ENCODE measurements at places on chromosomes 12 and 14.

GRCh38 chr12:49496417-49497360 lies 42.1 kb upstream of the KCNH3 start:
- peak; percentile 60 for DNase-seq

- DNase-seq: no peak
Measured at GRCh38 chr12:122862872-122863701, 27.8 kb downstream of the HIP1R start.

GRCh38 chr14:38207377-38207735 lies 348 bp upstream of the SSTR1 start:
- DNase-seq: no peak

DNA sequence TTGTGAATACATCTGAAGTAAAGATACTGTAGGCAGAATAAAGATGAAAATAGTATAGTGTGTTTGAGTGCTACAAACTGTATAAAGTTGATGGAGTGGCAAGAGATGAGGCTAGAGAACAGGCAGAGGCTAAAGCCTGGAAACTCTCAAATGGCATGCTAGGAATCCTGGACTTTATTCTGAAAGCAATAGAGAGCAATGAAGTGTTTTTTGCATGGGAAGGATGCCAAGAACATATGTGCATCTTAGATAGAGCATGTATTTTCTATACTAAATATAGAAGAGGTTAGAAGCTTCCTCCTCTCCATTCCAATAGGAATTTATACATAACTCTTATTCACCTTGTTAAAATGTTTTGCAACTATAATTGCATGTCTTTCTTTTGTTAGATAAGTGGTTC lies 86.3 kb upstream of the TMTC2 start:
- DNase-seq: no peak

DNA sequence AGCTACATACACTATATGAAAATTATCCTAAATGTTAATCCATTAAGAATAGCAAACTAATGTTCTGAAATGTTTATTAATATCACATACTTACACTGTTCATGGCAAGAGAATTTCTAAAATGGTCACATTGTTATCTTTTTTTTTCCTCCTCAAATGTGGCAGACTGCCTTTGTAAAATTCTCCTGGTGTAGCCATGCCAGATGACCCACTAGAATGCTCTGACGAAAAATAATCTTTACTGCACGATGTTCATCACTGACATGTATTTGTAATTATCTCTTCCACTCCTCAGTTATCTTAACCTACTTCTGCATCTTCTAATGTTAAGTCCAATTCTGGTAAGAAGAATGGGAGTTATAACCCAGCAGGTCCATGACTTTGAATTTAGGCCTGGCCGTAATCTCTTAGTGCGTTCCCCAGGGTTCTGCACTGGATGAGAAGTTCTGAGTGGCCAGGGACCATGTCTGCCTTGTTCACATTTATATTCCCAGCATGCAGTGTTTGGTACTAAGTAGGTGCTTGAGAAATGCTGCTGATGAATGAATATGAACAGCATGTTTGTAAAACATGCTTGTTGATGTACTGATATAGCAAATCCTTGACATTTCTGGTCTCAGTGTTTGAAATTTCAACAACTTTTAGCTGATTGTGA lies 46.7 kb downstream of the NOPCHAP1 start:
- DNase-seq: no peak

DNA sequence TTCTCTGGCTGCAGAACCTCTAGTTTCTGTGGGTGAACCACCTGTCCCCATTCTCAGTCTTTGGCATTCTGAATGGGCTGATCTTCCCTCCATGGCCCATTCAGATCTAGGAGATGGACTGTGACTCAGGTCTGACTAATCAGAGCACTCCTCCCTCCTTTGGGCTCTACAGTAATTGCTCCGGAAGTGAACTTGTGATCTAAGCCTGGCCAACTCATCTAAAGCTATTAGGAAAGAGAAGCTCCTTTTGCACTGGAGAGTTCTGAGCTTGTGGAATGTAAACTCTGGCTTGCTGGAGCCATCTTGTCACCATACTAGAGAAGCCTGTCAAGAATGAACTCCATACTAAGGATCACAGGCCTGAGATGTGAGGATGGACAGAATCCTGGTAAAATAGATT lies 168.2 kb downstream of the SUDS3 start:
- no peak for DNase-seq

- no peak for DNase-seq
Measured at GRCh38 chr14:91413547-91414474, 3.8 kb downstream of the CCDC88C start.

DNA sequence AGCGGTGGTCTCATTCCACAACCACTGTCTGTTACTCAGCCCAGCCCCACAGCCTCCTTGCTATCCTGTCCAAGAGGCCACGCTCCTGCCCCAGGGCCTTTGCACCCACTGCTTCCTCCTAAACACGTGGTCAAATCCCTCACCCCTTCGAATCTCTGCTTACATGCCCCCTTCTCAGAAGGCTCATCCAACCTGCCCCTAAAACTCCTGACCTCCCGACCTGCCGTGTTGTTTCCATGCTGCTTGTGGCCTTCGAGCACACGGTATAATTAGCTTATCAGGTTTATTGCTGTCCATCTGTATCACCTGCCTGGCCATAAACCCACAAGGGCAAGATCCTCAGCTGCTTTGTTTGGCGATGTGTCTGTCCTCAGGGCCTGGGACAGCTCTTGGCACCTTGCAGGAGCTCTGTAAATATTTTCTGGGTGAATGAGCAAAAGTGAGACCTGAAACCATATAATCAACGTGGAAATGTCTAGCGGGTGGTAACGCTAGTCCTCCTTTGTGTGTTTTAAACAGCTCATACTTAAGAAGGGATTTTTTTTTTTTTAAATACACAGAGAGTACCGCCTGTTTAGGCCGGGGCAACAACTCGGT lies 36.0 kb downstream of the SCARB1 start:
- no peak for DNase-seq

GRCh38 chr12:26128168-26128567 lies 3.3 kb upstream of the BHLHE41 start:
- DNase-seq: no peak

DNA sequence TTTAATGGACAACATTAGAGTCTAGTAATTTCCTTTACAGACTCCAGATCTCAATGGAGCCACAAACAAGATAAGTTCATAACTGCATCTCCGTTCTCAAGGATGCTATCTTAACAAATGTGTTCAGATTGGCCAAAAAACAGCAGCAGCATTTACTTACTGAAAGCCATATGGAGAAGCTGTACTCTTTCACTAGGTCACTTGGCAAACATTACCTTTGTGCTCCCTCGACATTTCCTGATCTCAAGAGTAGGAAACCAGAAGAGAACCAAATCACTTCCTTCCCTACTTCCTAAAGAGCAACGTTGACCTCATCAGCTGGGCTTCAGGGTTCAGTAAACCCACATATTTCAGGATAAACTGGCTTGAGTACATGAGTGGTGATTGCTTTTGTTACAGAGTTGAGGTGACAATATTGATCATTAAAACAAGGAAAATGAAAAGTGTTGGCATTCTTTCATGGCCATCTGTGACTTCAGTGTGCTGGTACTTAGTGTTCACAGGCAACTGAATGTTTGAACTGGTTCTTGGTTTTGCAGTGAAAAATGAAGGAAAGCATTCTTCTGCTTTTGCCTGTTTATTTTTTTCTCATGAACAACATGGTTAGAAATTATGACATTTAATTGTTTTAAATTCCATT lies 449.6 kb downstream of the TMEM117 start:
- DNase-seq: peak; percentile 26

DNA sequence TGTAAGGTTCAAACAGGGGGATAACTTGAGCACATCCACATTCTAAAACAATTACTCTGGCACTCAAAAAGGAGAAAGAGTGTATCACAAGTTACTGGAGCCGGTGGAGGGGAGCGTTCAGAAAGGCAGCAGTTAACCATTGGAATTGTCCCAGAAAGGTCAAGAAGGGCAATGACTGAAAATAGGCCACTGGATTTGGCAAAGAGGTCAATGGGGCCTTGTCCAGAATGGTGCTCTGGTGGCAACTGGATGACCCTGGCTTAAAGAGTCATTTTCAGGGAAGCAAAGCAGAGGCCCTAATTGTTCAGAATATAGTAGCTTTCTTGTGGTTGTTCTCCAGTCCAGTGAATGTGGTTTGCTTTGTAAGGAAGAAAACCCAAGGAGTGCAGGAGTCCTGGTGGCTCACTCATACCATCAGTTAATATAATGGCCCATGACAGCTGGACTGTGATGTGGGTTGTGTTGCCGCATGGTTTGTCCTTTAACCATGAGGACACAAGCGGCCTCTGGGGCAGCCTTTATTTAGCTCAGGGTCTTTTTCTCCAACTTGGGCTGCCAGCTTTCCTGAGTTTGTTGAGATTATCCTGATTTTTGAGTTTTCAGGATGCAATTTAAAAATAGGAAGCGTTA lies 142.8 kb upstream of the PELI2 start:
- DNase-seq: no peak

DNA sequence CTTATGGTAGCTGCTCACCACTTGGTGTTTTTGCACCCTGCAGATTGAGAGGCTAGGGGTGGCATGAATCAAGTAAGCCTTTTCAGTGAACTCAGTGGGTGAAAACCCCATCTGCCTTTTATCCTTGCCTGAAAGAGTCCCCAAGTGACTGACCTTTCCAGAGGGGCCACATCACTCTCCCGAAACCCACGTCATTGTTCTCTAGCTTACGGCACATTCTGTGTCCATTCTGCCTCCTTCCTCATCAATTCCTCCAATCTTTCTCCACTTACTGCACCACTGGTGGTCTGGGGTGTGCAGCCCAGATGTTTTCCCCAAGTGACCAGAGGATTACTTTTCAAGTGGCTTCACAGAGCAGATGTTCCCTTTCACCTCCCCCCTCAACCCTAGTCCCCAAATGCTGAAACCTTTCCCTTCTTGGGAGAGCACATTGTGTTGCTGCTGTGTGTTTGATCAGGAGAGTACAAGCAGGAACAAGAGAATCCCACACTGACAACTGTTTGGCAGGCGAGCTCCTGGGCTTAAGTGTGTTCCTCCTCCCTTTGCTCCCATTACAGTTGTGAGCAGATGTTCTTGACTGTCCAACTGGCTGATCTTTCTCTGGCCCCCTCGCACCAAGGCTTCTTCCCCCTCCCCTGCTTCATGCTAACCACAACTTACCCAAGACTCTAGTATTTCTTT lies 138.0 kb upstream of the IGF1 start:
- DNase-seq: no peak

DNA sequence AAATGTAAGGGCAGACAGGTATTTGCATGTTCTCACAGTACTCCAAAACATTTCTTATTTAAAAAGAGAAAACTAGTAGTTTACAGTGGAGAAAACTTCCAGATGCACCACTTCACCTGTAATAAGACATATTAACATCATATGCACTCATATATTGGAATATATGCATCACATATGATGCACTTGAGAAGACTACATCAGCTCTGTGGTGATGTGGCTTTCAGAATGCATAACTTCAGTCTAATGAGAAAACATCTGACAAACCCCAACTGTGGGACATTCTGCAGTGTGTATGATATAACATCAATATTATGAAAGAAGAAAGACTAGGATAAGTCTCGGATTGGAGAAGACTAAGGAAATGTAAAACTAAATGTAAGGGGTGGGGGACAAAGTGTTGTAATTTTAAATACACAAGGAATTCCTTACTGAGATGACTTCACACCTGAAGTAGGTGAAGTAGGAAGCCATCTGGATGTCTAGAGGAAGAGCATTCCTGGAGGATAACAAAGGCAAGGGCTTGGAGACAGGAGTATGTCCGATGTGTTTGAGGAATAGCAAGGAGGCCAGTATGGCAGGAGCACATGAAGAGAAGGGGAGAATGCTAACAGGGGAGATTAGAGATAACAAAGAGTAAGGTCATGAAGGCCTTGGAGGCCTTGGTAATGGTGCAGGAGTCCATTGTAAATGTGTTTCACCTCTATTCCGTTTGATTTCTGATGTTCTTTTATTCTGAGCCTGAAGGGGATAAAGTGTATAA lies 49.0 kb downstream of the CNOT2 start:
- no peak for DNase-seq

GRCh38 chr14:104421401-104421821 lies 158.2 kb upstream of the C14orf180 start:
- DNase-seq: no peak

DNA sequence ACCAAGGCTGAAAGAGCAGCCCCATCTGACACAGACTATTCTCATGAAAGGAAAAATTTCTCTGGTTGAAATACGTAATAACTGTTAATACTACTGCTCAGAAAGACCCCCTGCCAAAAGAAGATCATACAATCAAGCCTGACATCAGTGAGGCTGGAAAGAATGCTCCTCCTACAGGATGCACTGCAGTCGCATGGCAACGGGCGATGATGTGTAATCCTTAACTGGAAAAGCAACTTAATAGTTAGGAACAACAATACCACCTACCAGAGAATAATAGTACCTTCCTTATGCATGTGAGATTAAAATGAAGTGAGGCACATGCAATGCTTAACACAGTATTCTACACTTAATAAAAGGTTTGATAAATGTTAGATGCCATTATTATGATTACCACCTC lies 1.2 kb upstream of the GOLGA5 start:
- no peak for DNase-seq

DNA sequence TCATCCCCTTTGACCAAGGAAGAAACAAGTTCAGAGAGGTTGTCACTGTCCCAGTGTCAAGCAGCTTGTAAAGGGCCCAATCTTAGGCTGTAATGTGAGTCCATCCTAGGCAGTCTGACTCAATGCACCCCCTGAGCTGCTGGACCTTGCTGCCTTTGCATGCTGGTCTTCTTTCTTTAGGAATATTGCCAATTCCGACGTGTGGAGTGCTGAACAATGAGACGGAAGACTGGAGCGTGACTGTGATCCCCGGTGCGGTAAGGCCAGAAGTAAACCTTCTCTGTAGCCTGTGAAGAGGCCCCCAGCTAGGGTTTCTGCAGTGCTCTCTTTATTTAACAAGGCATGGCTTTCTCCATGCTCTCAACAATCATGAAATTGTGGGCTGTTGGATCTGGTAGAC lies 963 bp downstream of the TCTN2 start:
- DNase-seq: no peak
